AG04449 (cell line): ENCODE measurements at places on chromosomes 11 and 22.

GRCh38 chr11:116173941-116174911, 598.6 kb downstream of the BUD13 start:
- DNase-seq: no peak

DNA sequence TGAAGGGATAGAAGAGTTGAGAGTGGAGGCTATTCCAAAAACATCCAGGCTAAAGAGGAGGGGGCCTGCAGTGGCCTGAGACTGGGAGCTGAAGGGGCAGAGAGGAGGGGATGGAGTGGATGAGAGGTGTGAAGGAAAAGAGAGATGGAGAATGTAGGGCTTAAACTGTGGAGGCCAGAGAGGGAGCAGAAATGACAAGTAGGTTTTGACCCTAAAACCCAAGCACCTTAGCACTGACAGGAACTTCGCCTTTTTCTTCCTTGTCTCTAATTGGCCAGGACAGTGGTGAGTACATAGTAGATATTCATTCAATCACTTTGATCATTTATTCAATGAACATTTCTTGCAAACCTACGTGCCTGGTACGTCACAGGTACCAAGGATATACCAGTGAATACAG, 7.3 kb downstream of the FAM111B start:
- no peak for DNase-seq

DNA sequence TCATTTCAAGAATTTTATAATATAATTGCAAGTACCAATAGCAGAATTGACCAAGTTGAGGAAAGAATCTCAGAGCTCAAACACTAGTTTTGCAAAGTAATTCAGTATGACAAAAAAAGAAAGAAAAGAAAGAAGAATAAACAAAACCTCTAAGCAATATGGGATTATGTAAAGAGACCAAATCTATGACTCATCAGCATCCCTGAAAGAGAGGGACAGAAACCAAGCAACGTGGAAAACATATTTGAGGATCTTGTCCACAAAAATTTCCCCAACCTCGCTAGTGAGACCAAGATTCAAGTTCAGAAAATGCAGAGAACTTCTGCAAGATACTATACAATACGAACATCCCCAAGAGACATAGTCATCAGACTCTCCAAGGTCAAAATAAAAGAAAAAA, 203.7 kb upstream of the DDI1 start:
- no peak for DNase-seq

DNA sequence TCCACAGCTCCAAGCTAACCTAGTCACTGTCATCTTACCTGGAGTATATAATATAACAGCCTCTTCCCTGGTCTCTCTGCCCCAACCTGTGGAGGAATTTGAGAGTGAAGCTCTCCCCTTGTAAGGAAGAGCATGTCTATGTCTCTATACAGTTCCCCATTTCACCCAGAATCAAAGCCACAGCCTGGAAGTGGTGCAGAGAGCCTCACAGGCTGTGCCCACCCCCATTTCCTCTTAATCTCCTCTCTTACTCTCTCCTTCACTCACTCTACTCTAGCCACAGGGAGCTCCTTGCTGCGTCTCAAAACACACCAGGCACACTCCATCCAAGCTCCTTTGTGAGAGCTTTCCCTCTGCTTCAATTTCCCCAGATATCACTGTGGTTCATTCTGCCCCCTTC, 302.5 kb upstream of the ISX start:
- no peak for DNase-seq

DNA sequence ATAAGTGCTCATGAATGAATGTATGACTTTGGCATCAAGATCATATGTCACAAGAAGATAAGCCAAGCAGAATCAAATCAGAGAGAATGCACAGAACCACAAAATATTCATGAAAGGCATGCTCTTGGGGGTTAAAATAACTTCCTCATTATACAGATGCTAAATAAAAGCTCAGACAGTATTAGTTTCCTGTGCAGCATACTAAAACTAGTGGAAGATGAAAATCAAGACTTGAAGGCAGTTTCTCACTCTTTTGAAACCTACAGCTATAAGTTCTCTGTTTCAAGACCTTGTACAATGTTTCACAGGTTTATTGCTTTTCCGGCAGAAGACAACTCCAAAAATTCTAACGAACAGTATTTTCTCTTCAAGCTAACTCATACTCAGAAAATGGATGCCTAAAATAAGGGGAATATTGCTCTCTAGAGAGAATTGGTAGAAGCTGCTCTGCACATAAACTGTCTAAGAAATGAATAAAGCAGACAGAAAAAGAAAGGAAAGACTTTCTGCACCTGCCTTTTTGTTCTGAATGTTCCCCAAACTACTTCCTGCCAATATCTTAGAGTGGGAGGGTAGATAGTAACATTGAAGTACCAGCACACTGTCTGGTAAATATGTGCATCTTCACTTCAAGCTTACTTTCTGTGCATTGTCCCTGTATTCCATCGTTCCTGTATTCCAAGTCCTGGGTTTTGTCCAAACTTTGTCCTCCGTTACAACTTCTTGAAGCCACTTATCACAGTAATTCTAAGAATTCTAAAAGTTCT, 639.4 kb upstream of the FAT3 start:
- DNase-seq: no peak

DNA sequence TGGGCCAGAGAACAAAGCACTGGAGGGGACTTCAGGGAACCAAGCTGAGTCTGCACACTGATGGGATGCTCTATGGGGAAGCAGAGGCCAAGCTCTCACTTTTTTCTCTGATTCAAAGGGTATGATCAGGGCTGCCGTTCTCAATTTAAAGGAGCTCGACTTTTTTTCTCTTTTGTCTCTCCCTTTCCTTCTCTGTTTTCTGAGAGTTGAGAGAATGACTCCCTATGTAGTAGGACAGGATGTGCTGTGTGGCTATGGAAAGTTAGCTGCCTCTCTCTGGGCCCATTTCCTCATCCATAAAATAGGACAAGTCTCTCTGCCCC, 7.9 kb downstream of the ADORA2A start:
- DNase-seq: no peak

GRCh38 chr22:27011717-27012116, 354.3 kb downstream of the MIAT start:
- DNase-seq: no peak

DNA sequence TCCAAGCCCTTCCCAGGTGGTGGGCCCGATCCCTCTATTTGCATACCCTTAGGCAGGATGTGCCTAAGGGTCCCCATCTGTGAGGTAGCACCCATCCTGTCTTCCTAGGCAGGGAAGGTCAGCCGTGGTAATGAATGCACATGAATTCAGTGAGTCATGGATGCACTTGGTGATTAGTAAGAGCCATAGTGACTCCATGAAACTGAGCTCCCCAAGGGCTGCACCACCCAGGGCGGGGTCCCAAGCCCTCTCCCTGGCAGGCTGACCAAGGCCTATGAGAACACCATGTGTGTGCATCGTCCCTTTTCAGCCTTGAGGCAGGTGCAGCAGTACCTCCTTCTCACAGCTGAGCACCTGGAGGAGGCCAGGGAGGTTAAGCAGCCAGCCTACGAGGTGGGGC, 15.6 kb upstream of the SUSD2 start:
- no peak for DNase-seq

DNA sequence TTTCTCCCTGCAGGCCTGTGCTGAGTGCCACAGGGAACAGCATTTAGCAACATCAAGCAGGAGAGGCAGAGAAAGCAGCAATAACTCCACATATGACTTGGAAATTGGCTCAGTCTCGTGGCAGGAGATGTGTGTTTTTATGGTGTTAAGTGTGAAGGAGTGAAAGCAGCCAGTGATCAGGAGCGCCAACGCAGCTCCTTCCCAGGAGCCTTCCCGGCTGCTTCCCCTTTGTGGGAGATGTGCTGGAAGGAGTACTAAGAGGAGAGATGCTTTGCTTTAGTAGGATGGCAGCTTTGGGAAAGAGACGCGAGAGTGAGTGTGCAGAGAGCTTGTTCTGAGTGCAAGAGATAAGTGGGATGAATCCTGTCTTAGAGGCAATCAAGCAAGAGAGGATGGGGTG, 54.7 kb upstream of the KIRREL3 start:
- DNase-seq: no peak

GRCh38 chr11:102883141-102883540, 8.4 kb upstream of the MMP12 start:
- DNase-seq: no peak

DNA sequence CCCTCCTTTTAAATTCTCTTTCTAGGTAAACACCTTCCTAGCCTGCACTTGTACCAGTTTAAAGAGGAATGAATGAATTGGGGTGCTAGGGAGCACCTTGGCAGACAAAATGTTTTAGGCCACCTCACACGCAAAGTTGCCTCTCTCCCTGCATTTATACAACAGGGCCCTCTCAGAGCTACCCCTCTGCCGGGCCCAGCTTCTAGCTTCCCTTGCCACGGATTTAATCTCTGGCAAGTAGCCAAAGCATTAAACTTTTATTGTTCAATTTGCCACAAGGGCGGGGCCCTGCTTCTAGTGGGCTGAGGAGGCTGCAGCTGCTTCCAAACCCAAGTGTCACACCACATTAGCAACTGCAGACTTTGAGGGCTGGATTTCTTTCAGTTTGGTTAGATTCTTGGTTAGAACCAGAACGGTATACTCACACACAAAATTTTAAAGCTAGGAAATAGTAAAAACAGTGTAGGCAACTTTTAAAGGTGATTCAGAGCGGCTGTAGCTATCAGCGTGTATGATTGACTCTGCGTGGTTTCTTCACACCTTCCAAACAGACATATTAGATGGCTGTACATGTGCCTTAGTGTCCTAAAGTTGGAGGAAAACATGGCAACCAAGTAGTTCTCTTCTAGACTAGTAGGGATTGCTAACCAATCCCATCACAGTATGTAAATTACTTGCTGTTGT, 6.5 kb downstream of the KREMEN1 start:
- no peak for DNase-seq

DNA sequence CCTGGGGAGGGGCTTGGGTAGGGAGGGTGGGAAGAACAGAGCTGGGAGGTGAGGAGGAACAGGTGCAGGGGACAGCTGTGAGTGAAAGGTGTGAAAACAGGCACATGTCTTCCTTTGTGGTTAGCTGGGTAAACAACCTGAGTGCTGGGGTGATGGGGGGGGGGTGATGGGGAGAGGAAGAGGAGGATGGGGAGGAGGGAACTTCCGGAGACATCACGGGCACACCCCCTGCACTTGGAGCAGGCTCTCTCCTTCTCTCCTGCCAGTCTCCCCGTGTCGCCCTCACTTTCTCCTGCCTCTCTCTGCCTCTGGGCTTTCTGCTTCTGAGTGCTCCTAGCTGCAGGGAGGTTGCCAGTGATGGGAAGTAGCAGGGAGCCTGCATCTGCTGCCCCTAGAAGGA, 8.8 kb downstream of the CXCR5 start:
- no peak for DNase-seq

- no peak for DNase-seq
Measured at GRCh38 chr22:47634347-47634746, 871.9 kb downstream of the TBC1D22A start.

DNA sequence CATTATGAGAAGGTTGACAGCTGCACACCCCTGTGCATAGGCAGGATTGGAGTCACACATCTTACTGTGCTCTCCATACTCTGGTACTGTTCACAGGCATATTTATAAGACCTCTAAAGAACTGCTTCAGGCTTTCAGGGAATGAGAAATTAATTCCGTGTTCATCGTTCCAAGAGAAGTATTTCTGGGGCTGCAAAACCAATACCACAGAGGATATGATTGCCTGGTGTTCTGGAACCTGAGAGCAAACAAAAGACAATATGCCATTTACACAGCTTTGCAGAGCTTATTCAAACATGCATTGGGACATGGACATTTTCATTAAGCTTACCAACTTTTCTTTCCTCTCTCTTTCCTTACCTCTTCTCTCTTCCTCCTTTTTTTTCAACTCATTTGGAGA, 388.7 kb downstream of the NTM start:
- no peak for DNase-seq

DNA sequence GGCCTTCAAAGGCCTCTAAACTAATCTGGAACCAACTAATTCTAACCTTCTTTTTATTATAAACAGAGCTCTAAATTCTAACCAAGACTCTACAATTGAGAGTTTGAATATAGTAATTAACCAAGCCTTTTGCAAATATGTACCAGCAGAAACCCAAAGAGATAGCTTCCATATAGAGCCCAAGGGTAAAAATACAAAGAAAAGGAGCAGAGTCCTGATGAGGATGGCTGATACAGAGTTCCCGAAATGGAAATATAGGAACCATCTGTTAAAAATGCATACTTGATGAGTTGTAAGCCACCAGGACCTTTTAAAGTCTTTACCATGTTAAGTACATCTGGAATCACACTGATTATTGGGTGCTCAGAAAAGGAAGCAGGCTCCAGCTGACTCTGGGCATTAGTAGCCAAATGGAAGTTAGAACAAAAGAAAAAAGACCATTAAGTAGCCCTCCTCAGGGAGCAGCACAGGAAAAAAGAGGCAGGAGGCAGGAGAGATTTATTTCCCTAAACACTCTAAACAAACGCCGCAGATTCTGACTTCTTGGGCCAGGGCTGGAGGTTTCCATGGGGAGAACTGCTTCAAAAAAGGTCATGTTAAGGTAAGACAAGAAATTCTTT, 463.1 kb upstream of the FAT3 start:
- no peak for DNase-seq

GRCh38 chr11:69931060-69931910, 112.1 kb upstream of the FGF3 start:
- no peak for DNase-seq

DNA sequence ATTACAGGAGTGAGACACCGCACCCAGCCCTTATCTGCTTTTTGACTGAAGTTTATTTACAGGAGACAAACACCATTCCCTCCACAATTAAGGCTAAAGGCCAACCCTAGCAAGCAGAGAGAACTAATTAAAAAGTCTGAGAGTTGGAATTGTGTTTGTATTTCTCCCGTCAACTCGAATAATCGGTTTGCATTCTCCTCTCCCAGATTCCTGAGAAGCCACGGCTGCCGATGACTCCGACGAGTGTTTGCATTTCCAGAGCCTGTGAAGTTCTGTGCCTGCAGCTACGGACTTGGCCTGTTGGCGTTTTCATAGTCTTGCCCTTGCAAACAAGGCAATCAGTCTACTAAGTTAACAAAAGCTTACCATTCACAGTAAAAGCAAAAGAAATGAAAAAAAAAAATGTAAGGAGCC, 73.2 kb upstream of the NUP50 start:
- no peak for DNase-seq

GRCh38 chr11:18633256-18634139, 644 bp downstream of the SPTY2D1 start:
- DNase-seq: no peak

GRCh38 chr11:83306200-83307080, 20.3 kb upstream of the CCDC90B start:
- DNase-seq: no peak

GRCh38 chr22:45224331-45224730, 16.4 kb downstream of the KIAA0930 start:
- DNase-seq: no peak
